ENCODE measurements at places on chromosomes 12 and 14.

DNA sequence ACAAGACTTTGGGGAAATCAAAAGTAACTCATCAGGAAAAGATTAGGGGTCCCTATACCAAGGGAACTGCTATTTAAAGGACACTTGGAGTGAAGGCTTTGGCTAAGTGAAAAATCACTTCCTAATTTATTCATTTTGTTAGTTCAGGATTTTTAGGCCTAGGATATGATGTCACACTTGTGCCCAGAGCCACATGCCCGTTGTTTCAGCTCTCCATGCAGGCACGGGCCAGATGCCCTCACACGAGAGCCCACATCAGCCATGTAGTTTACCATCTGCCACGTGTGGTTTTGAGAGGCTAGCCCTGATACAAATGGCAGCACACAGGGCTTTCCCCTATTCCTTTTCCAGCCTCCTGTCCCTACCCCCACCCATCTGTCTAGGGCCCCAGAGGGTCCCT is 11.9 kb upstream of the LRP1-AS start:
- no peak for DNase-seq

DNA sequence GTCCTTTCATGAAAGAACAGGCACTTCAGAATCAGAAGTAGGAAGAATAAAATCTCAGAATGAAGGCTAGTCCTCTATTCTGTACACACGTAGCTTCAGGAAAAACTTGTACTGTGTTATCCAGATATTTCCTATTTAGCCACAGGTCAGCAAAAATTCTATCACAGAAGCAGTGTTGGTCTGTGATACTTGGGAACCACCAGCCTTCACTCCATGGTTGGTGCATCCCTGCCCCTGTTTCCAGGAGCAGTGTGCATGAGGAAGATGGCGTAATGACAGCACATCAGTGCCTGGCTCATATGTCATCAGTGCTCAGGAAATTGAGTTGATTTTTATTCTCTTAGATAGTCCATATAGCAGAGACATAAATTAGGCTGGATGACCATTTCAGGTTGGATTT is 87.7 kb downstream of the SAMD4A start:
- DNase-seq: no peak

GRCh38 chr12:62933220-62933601 is 1.7 kb downstream of the PPM1H start:
- DNase-seq: peak; percentile 57

GRCh38 chr12:3565985-3566384 is 75.0 kb downstream of the PRMT8 start:
- no peak for DNase-seq

- no peak for DNase-seq
Measured at GRCh38 chr12:3035815-3036702, 41.1 kb upstream of the TSPAN9 start.

DNA sequence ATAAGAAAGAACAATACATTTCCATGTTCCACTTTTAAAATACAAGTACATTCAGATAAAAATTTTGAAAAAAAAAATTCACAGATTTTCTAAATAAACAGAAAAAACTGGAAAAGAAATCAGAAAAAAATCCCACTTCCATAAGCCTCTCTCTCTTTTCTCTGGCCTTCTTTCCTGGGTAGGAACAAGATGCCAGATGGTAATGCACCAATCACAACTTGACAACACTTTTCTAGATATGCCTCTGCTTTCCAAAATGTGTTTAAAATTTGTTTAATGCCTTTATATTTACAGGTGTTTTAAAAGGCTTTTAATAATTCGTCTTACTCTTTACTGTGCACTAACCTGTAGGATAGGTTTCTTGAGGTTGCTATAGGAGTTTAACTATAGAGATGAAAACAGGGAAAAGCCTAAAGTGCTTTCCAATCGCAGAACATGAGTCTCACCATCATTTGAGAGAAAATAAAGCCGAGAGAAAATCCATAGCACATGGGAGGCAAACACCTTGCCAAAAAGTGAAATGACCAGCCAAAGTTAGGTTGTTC is 74.2 kb downstream of the TMTC1 start:
- no peak for DNase-seq

DNA sequence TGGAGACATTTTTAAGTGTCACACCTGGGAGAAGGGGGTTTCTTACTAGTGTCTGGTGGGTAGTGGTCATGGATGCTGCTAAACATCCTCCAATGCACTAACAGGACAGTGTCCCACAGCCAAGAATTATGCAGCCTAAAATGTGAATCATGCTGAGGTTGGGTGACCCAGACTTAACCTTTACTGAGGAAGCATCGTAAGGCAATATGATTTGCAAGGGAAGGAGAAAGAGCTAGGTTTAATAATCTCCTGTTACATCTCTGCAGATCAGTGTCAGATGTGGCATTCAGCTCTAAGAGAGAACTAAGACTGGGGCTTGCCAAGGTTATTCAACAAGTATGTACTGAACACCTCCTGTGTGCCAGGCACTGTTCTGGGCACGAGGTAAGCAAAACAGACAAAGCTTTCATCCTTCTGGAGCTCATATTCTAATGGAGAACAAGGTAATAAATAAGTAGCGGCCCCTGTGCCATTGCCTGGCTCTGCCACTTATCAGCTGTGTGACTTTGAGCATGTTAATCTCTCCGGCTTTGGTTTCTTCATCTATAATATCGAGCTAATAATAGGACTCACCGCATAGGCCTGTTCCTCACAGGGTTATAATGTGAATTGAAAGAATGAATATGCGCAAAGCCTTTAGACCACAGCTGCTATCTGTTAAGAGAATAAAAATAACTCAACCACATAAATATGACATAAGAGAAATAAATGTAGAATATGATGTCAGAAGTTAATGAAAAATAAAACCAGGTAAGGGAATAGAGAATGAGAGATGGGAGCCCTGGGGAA is 13.5 kb upstream of the GOLGA5 start:
- no peak for DNase-seq

DNA sequence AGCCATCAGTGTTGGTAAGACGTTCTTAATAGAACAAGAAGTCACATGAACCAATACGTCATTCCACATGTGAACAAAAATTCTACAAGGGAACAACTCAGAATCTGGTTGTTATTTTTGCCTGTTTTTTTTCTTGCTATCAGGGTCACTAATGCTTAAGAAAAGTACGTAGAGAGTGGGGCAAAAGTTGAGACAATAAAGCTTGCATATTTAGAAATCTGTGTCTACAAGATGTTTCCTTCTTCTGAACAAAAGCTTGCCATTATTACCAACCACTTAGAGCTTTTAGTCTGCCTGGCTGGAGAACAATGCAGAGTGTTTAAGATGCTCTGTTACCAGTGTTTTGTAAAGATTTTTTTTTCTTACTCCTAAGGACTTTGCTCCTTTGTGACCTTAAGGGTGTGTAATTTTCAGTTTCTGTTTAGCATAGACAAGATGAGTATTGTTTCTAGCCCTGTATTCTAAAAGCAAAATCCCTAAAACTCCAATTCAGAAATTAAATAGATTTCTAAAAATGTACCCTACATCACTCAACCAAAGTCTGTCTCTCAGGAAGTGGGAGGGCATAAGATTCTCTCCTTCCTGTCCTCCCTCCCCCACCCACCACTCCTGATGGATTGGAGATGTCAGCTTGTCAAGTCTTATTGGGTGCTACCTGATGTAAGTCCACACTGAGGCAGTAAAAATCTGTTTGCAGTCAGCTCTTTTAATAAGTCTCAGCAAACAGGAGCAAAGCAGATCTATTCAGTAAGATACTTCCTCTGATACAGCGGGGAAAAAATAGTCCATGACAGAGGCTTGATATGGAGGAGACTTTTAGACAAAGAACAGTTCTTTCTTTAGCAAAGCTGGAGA is 267.6 kb downstream of the GRIN2B start:
- DNase-seq: no peak

GRCh38 chr12:39867631-39868327 is 238.1 kb downstream of the SLC2A13 start:
- DNase-seq: no peak

DNA sequence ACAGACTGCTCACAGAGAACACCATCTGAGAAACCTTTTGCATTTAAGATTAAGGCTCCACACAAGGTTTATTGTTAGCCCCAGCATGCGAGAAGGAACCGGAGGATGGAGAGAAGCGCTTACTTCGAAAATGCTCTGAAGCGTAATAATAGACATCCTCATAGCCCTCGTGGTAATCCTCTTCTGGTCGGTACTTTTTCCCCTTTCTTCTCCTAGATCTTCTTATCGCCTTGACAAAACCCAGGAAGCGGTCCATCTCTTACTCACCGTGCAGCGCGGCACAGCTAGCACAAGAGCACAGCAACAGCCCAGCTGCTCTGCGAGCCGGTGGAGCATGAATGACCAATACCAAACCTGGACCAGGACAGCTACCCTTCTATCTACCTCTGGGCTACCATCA is 125.1 kb upstream of the GRIP1 start:
- no peak for DNase-seq

DNA sequence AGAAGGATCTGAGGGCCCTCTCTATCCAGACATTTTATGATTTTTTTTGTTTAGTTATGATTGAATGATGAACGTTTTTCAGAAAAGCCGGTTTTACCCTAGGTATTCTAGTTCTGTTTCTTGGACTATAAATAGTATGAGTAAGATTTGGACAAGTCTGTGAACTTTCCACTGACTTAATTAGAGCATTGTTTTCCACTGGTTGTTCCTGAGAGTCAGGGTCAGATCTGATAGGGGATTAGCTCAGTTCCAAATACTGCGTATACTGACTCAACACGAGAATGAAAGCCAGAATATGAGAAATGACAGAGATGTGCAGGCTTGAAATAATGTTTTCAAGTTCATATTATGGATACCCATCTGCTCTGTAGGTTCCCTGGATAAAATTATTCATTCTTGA is 361.6 kb downstream of the AEBP2 start:
- DNase-seq: no peak

DNA sequence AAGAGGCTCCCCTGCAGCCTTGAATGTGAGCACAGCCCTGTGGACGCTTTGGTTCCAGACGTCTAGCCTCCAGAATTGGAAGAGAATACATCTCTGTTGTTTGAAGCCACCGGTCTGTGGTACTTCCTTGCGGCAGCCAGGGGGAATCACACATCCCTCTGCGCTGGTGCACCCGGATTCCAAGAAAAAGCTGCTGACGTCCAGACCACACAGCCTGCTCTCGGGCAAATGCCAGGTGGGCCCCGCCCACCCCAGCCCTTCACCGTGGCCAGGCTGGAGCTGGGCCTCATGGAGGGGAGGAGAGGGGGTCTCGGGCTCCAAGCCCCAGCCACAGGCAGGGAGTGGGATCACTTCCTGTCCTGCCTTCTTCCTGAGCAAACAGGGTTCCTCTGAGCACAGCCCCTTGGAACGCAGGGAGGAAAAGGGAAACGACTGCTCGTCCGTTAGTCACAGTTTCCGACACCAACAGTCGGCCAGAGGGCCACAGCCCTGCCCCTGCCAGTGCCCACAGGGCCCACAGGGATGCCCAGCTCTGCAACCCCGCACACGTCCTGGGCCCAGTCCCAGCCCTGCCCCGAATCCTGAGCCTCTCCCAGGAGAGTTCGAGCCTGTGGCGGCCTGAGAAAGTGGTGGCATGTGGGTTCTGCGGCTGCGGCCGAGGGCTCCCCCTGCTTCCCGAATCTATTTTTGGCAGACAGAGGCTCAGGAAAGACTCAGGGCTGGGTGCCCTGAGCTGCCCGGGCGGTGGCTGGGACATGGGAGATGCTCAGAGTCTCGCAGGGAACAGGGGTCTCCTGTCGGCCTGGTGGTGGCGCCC is 85.3 kb downstream of the RFLNA start:
- no peak for DNase-seq

DNA sequence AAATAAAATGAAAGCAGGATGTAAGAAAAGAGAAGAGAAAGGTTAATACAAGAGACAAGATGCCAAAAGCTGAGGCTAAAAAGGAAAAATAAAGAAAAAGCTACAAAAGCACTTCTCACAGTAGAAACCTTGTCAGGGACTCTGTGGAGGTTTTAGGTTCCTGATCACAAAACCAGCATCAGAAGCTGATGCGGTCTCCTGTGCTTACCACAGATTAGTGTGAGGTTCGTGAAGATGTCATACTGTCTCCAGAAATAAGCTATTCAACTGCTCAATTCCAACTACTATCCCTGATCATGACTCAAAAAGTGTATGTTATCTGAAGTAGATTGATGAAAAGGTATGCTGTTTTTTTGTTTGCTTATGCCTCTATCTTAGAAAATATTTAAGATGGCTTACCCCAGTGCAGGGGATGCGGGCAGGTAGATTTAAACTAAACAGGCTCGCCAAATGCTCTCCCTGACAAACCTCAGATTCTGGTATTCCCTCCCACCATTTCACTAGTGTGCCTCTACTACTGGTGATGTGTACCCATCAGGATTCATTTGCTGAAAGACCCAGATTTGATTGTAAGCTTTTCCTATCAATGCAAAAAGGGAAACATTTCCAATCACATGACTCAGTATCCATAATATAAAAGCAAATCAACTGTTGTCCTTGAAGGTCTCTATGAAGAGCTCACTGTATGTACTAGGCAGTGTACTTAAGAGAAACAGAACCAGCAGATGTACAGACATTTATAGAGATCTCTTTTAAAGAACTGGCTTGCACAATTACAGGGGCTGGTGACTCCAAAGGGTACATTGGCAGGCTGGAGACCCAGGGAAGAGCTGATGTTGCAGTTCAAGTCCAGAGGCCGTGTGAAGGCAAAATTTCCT is 169.5 kb upstream of the FOXN3 start:
- no peak for DNase-seq

DNA sequence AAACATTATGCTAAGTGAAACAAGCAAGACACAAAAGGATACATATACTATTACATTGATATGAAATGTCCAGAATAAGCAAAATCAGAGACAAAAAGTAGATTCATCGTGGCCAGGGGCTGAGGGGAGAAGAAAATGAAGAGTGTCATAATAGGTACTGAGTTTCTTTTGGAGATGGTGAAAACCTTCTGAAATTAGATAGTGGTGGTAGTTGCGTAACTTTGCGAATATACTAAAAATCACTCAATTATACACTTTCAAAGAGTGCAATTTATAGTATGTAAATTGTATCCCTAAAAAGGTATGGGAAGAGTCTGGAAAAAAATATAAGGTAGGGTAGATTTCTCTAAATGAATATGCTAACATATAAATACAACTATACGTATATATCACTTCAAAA is 22.2 kb downstream of the KANSL2 start:
- no peak for DNase-seq

GRCh38 chr12:43162138-43162537 is 389.9 kb downstream of the ADAMTS20 start:
- no peak for DNase-seq

DNA sequence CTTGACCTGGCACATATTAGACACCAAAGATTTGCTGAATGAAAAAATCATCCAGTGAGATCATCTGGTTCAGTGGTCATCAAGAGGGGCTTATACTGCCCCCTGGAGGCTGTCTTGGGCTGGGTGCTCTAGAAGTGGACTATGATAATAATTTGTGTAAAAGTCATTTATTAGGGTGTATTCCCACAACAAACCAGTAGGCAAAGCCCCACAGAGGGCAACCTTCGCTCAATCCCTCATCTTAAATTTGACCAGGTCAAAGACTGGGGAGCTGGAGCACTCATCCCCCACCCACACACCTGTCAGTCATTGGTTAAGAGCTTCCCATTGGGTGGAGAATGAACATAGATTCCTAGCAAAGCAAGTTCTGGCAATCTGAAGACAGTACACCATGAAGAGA is 20.0 kb upstream of the FICD start:
- DNase-seq: peak; percentile 79
